ENCODE measurements at places on chromosomes 13 and 19.

DNA sequence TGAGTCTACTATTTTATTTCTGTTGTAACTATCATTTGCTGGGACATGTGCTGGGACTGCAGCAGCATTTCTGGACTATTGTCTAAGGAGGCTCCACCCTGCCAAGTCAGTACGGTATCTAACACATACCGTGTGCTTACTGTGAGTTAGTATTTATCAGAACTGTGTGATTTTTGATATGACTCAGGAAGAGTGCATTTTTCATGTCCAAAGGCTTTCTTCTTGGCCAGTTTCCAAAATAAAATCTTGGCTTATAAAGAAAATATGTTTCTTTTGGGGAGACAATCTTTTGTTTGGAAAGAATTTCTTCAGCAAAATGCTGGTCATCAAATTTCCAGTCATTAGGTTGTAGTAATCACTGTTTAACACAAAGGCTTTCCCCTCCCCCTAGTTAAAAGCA is 11.6 kb downstream of the PARP4 start:
- no peak for DNase-seq

DNA sequence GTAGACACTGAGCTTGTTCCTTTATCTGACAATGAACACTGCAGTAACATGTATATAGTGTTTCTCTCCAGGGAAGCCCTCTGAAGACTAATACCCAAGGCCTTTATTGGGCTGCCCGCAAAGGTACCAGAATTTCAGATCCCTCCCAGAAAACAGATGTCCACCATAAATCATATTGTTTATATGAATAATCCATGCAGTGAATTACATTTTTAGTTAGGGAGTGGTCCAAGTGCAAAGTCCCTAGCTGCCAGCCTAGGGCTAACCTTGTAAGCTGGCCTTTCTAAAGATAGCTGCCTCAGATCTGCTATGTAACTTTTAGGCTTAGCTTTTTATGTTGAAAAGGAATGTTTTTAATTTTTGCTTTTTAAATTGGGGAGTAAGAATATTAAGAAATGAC is 44.7 kb downstream of the TDRD3 start:
- DNase-seq, result no peak

DNA sequence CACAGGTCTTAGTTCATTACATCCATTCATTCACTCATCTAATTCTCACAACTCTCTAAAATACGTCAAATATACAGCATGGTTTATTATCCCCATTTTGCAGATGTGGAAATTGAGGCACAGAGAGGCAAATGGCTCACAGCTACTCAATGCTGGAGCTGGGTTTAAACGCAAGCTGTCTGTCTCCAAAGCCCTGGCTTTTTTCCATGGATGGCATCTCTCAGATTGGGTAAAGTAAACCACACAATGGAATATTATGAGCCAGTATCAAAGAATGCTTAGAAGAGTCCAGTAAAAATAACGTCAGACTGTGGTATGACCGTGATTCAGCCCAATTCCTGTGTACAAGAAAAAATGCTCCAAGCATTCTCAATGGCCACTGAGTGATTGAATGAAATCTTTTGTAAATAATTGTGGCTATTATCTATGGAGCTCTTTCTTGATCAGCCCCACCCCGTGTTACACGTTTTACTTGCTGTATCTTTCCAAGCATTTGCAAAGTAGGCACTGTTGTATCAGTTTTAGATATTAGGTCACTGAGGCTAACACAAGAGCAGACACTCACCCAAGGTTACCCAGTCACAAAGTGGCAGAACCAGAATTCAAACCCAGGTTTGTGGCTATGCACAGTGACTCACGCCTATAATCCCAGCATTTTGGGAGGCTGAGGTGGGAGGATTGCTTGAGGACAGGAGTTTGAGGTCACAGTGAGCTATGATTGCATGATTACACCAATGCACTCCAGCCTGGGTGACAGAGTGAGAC is 5.5 kb upstream of the ACP7 start:
- DNase-seq, result no peak

DNA sequence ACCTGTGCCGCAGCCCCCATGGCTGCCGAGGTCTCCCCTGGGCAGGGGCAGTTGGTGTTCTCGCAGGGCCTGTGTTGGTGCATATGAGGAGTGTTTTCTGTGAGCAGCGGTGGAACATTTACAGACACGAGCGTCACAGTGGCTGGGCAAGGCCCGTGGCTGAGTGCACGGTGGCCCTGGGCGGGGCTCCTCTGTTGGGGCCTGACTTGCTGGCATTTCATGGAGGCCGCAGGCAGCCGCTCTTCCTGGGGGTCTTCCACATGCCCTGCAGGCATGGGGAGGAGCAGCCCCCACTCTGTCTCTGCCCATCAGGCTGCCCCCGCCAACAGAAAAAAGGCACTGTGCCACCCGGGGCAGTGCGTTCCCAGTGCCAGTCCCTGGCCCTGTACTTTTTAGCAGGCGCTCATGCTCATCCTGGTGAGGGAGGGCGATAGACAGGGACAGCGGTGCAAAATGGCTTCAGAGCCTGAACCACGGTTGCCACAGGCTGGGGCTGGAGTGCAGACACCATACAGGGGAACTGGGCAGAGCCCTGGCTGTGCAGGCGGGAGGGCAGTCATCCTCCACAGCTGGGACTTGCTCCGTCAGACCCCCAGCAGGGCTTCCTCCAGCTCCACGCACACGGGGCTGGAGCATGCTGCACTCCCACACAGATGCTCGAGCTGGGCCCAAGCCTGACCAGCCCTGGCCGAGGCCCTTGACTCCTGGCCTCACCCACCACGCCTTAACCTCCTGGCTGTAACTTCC is 23.5 kb downstream of the TFDP1 start:
- no peak for DNase-seq

GRCh38 chr19:3047496-3048189 is 14.7 kb downstream of the TLE5 start:
- DNase-seq, result no peak

- no peak for DNase-seq
Measured at GRCh38 chr13:79352107-79352506, 53.9 kb downstream of the RBM26 start.

DNA sequence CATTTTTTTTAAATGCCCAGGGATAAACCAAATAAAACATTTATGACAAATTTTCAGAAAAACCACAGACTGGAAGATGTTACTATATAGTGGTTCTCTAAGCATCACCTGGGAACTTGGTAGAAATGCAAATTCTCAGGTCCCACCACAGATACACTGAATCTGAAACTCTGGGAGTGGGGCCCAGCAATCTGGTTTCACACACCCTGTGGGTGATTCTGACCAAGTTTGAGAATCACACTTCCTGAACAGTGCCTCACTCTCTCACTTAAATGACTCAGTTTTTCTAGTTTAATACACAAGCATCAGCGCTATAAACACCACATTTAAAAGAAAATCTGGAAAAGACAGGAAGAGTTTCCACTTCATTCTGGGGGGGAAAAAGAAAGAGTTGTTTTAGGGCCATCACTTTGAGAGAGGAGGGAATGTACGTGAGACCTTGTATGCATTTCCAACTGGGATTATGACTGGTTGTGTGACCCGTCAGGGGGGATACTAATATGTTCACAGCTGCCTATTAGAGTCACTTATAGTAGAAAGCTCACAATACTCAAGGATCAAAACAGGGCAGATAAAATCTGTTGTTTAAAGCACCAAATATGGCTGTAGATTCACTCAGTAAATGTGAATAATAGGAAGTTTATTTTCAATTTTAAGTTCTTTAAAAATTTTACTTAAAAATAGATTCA is 567.7 kb downstream of the GPC6 start:
- no peak for DNase-seq

GRCh38 chr19:45154064-45154827 is 6.5 kb downstream of the NKPD1 start:
- no peak for DNase-seq

DNA sequence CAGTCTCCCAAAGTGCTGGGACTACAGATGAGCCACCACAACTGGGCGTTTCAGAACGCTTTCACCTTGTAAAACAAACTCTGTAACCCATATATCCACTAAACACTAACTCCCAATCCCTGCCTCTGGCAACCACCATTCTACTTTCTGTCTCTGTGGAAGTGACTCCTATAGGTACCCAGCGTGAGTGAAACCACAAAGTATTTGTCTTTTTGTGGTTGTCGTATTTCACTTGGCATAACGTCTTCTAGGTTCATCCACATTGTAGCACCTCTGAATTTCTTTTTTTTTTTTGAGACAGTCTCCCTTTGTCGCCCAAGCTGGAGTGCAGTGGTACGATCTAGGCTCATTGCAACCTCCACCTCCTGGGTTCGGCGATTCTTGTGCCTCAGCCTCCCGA is 44.8 kb downstream of the BRD4 start:
- no peak for DNase-seq

GRCh38 chr13:26688286-26688685 is 72.3 kb downstream of the GPR12 start:
- no peak for DNase-seq

DNA sequence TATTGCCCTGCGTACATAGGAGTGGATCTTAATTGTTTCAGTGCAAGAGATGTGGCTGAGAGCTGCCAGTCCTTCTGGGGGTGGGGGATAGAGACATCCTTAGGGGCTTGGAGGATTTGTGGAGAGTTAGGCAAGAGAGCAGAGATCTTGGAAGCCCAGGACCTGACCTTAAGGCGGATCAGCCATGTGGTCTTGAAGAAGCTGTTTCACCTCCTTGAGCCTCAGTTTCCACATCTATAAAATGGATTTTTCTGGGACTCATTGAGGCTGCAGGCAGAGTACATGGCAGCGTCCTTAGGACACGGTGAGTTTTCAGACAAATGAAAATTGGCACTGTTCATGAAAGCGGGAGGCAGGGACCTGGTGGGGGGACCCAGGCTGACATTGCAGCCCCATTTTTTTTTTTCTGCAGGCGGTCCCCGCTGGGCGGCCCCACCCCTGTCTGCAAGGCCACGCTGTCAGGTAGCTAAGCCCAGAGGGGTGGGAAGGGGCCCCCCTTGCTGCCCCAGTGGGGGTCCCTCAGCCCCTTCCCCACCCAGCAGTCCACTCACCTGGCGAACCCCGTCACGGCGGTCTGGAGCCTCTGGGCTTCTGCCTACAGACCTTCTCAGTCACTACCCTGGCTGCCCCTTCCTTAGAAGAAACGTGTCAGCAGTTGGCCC is 30.0 kb downstream of the PDE4A start:
- DNase-seq, result no peak

- no peak for DNase-seq
Measured at GRCh38 chr13:26747706-26748105, 12.9 kb downstream of the GPR12 start.

GRCh38 chr19:48913114-48913889 is 13.2 kb downstream of the NUCB1 start:
- peak; percentile 87 for DNase-seq

DNA sequence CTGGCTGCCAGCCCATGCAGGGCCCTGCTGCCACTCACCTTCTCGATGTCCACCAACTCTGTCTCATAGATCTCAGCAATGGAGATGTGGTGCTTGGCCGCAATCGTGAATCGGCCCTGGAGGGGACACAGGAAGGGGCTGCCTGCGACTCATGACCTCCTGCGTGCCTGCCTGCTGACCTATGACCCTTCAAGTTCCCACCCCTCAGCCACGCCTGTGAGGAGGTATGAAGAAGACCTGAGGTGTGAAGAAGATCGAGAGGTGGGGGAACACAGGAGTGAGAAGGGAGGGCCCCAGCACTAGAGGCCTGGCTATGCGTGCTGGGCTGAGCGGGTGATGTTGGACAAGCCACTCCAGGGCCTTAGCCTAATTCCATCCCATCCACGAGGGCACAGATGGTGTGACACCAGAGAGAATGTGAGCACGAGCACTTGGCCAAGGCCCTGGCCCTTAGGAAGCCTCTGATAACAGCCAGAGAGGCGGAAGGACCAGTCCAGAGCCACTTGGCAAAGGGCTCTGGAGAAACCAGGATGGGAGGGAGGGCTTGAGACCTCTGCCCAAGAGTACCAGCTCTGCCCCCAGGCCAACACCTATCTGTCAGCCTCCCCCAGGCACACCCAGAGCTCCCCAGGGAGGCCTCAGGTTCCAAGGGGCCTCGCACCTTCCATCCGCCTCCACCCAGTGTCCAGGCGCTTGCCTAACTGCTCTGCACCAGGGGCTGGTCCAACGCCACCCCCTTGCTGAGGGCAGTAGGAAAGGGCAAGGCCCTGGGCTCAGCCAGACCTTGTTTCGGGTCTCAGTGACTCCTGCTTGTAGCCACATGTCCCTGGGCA is 9.6 kb upstream of the KPTN start:
- no peak for DNase-seq

Data from Karpas-422 (cell line).